ENCODE measurements at places on chromosomes 3 and 15. TPM values are rescaled to one million over a fixed set of nuclear protein-coding genes. Genes with fewer than 3 reads are reported as not detected.
A peak's percentile ranks its signal among the peaks of the same experiment; 100 is the strongest.

GRCh38 chr3:134699721-134700120, 48.9 kb upstream of the KY start:
- no peak for DNase-seq

The NUP210 gene
- 75.3 TPM for total RNA-seq

- no peak for DNase-seq
These were observed 72.8 kb upstream of the ITGA11 start for GRCh38 chr15:68504681-68505170.

DNA sequence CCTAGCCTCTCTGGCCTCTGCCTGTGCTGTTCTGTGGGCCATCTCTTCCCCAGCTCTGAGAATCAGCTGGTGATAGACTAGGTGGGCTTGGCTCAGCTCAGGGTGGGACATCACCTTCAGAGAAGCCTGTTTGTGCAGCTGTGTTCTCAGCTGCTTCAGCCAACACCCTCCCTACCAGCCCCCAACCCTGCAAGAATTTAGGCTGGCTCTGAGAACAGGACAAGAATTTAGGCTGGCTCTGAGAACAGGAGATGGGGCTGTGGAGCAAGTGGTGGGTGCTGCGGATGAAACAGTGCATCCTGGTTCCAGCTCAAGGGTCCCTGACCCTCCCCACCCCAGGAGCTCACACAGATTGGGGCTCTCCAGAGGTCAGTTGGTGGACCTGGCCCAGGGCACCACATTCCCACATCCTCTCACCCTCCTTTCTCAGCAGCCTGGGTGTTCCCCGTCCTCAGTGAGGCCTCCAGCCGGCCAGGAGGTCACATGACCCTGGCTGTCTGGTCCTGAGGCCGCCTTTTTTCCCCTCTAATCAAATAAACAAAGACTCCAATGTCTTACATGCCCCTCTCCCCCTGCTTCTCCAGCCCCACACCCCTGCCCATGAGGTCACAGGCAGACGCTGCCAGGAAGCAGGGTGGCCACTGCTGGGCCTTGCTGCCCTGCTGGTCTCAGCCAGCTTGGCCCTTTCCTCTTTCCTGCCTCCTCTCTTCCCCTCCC, 14.9 kb downstream of the PLEKHO2 start:
- no peak for DNase-seq

GRCh38 chr3:2645001-2645400, 465.2 kb downstream of the IL5RA start:
- DNase-seq, result no peak

DNA sequence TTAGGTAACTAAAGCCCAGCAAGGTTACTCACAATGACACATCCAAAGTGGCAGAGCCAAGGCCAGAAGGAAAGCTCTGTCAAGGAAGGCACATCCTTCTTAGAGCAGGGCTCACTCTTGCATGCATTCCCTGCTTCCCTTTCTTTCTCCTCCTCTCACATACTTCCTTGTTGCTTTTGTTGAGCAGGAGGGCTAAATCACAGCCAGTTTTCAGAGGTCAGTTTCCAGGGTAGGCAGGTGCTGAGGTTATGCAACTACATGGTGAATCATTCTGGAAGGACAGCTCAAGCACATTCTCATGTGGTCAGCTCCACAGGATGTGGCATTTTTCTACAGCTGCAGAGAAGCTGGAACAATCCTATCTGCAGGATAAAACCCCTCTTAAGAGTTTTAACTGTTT, 275.6 kb downstream of the ZNF621 start:
- peak; percentile 90 for DNase-seq

GRCh38 chr3:52645549-52645948, 40.2 kb downstream of the PBRM1 start:
- no peak for DNase-seq

DNA sequence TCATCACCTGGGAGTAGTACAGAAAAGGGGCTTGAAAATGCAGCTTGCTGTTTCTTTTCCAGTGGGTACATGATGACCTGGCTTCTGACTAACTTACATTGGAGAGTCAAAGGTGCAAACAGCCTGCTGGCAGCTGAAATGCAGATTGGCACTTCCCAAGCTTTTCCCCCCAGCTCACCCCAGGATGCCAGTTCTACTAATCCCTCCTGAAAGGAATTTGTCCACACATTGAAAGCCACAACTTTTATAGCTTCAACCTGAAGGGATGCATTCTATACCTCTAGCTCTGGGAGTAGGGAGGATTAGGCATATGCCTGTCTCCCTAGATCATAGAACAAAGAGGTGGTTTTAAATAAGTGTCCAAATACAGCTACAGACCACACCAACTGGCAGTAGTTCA, 281.7 kb downstream of the EFHB start:
- no peak for DNase-seq

DNA sequence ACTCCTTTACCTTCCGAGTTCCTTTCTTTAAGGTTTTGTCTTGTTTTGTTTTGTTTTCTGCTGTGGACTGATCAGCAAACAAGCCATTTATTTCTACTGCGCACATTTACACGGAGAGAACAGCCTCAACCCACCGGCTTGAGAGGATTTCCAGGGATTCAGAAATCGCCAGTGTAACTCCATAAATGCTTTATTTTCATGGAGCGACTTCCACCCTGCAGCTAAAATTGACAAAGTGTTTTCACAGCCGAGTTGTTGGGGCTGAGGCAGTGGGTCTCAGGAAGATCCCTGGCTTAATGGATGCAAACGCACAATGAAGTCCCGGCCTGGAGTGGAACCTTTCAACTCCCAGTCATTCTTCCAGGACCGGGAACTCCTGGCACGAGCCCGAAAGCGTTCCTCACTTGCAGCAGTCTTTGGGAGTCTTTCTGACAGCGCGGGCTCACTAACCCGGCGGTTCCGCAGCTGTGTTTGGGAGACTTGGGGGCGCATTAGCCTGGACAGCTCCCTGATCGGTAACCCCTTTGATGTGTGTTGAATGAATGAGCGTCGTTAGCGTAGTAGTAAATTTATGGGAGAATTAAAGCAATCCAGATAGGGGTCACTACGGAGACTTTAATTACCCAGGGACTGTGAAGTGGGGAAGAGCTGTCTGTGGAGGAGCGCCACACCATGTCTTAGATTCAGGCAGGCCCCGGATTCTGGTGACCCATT, 785 bp upstream of the MYRIP start:
- no peak for DNase-seq

DNA sequence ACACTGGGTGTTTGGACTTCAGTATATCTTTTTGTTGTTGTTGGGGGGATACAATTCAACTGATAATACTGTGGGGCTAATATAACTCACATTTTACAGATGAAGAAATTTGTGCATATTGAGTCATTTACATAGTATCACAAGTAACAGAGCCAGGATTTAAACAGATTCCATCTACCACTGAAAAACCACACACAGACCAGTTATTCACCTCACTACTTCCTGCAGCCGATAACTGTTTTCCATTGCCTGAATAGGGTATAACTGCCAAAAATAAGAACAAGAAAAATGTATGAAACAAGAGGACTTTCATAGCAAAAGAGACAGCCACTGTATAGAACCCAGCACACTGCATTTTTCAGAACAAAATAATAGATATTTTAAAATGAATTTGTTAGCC, 215.8 kb upstream of the CNTN6 start:
- no peak for DNase-seq

DNA sequence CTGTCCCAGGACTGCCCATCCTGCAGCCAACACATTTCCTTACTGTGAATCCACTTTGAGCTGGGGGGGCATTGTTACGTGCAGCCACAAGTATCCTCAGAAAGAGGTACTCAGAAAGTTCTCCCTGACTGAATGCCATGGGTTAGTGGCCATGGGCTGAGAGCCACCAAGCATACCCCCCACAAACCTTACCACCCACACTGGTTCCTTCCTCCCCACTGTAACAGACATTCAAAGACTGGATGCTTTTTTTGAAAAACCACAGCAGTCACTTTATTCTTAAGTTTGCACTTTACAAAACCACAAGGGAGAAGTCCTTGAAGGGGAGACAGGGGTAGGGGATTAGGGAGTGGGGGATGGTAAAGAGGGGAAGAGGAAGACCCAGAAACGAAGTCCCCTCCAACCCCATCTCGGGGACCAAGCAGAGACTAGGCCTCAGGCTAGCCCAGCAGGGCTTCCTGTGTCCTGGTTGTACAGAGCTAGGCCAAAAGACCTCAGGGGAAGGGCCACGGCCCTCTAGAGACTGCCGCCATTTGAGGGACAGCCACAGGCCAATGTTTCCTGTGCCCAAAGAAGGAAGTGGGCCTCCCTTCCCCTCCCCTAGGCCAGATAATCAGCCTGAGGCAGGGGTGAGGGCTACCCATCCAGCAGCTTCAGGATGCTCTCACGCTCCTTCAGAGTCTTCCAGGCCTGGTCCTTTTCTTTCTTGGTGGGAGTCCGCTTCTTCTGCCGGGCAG, 10.1 kb upstream of the CAMK1 start:
- no peak for DNase-seq

The ESYT3 gene
- total RNA-seq, result 1.6 TPM

The RBMS3 gene
- total RNA-seq, result 5.4 TPM

GRCh38 chr3:73225991-73226390, 164.5 kb downstream of the EBLN2 start:
- no peak for DNase-seq

GRCh38 chr3:131338948-131339640, 42.5 kb upstream of the NUDT16 start:
- no peak for DNase-seq

The KLHL6 gene
- not detected for total RNA-seq

- DNase-seq, result no peak
These were observed 28.6 kb upstream of the C3orf80 start for GRCh38 chr3:160196511-160197104.

- peak; percentile 69 for DNase-seq
These were observed 116.3 kb downstream of the TMCO5A start for GRCh38 chr15:38050529-38051448.

The SELENOS gene
- 47.0 TPM for total RNA-seq

GRCh38 chr15:38195191-38195901, 57.3 kb upstream of the SPRED1 start:
- DNase-seq, result peak; percentile 78

The PAQR5 gene
- 16.5 TPM for total RNA-seq

DNA sequence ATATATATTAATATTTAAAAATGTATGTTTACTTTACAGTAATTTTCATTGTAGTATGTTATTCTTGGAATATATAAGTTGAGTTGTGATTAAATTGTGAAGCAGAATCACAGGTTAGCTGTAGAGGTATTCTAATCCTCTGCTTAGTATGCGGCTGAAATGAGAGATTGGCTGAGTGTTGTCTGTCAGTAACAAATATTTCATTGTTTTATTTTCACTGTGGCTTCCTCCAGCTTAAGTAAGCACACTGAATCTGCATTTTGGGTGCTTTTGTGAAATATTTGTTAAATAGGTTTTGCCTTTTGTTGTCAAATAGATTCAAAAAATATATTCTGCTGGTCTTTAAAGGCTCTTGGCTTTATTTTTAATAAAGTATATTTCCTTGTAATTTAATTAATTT, 357.5 kb downstream of the CADM2 start:
- no peak for DNase-seq

DNA sequence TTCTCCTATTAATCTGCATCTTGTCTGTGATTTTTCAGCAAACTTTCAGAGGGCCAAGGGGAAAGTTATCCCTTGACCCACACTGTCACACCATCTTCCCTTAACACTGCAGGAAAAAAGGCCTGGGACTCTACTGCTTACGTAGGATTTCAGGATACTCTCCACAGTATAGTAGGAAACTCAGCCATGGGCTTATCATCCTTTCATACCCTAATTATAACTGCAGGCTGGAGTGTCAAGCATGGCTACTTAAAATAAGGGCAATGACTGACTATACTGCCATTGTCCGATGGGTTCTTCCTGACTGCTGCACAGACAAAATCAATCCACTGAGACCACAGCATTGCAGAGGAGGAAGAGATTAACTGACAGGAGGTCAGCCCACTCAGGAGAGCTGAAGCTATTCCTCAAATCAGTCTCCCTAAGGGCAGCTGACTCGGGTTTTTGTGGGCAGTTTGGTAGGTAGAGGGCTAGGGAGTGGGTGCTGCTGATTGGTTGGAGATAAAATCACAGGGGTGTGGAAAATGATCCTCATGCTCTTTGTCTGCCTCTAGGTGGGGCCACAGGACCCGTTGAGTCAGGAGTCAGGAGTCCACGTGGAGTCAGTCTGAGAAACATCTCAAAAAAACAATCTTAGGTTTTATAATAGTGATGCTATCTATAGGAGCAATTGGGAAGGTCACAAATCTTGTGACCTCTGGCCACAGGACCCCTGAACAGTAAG, 118.2 kb upstream of the STRIT1 start:
- peak; percentile 30 for DNase-seq

GRCh38 chr3:123481722-123482457, 33.0 kb upstream of the ADCY5 start:
- DNase-seq, result no peak

- peak; percentile 64 for DNase-seq
These were observed 18.8 kb upstream of the JMJD7 start for GRCh38 chr15:41809121-41809520.

Data from PC-3 (cell line).